T-helper 2 cell (primary cell): ENCODE measurements at places on chromosomes 3 and 15.

DNA sequence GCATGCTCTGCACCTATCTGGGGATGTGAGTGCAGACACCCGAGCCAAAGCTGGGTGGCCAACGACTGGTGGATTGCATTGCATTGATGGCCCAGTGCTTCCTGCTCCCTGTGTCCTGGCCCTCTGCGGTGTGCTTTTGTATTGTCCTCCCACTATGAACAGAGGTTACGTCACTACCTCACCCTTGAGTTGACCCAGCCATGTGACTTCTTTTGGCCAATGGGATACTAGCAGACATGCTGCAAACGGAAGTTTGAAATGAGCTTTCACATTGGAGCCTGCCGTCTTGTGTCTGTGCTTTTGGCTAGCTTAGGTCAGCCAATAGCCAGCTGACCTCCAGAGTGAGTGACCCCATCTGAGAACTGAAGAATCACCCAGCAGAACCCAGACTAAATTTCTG is 15.3 kb upstream of the TBC1D21 start:
- no peak for DNase-seq

GRCh38 chr3:191154827-191155226 is 44.2 kb upstream of the OSTN start:
- no peak for DNase-seq

DNA sequence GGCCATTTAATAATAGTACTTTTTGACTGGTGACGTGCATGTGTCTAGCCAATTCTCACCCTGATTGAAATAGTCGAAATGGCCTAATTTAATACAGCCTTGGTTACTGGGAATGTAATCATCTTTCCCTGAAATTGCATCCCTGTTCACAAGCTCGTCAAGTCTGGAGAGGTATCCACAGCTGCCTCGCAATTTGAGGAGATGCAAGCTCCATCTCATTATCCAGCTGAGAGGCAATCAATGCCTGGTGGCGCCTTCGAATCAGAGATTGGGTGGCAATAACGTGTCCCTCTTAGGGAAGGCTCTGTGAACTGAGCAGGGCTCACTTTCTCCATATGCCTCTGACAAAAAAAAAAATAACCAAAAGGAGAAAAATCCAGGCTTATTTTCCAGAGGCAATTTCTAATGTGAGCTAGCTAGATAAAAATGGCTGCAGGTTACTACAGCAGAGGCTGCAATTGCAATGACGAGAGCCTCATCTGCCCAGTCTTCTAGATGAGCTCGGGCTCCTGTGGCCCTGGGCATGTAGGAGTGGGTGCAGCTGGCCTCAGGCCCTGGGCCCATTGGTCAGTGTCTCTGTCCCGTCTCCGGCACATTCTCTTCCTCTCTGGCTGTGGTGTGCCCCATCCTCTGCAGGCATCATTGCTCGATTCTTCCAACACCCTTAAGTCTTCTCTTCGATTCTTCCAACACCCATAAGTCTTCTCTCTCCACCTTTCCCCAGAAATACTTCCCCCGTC is 487.5 kb downstream of the GABRG3 start:
- DNase-seq = no peak

GRCh38 chr3:7843441-7843840 is 658.2 kb upstream of the LMCD1 start:
- no peak for DNase-seq

GRCh38 chr3:171204942-171205341 is 178.4 kb upstream of the SLC2A2 start:
- no peak for DNase-seq

DNA sequence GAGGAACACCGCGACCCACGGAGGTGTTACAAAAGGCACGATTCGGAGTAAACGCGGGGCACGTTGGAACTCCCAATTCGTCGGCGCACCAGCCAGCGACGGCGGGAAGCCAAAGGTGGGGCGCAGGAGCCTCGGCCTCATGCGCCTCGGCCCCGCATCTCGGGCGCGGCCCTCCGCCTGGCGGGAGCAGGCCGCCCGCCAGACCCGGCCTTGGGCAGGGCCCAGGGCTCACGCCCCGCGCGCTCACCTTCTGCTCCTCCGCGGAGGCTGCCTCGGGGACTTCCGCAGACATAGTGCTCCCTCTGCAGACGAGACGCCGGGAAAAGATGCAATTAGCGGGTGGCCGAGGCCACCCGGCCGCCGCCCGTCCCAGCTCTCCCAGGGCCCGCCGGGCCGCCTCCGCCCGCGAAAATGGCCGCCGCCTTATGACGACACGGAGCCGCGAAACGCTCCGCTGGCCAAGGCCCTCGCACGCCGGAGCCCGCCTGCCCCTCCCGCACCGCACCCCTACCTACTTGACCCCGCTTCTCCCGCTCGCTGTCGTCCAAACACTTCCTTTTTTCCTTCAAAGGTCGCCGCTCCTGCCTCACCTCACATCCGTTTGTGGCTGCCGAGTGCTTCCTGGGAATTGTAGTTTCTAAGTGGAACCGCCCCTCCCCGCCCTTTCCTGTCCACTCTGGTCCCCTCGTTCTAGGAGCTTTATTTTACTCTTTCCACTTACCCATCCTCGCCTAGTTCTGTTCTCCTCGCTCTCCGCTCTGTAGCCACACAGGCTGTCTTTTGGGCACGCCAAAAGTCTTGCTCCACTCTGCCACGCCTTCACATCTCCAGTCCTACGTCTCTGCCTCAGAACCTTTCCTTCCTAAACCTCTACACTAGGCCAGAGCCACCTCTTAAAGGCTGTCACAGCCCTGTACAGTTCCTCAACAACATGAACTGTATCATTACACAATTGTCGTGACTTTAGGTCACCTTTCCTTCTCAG is at the start of gene ARPP19:
Gene ARPP19, minus strand, starts transcription at position 430 of the 985 bp plus-strand sequence. Its CDS starts 138 bp downstream, at position 292.
- peak; percentile 66 for DNase-seq

DNA sequence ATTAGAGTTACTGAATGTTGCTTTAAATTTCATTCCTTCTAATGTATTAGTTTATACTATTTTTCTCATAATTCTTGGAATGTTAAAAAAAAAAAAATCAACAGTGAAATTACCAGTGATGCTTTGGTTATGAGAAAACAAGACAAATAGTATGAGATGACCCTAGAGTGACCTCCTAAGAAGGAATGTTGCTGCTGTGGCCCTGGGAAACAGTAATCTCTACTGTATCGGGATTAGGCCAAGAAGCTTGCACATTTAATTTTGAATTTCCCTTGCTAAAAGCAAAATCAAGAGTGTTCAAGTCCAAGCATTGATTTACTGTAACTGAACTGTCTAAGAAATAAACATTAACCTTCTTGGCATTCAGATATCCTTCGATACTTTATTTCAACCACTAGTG is 18.1 kb downstream of the TOPBP1 start:
- DNase-seq = no peak

GRCh38 chr15:99006146-99006545 is 1.4 kb downstream of the PGPEP1L start:
- no peak for DNase-seq

GRCh38 chr15:85490856-85491255 is 110.5 kb downstream of the AKAP13 start:
- no peak for DNase-seq

GRCh38 chr3:138297059-138297607 is 32.5 kb downstream of the NME9 start:
- no peak for DNase-seq

DNA sequence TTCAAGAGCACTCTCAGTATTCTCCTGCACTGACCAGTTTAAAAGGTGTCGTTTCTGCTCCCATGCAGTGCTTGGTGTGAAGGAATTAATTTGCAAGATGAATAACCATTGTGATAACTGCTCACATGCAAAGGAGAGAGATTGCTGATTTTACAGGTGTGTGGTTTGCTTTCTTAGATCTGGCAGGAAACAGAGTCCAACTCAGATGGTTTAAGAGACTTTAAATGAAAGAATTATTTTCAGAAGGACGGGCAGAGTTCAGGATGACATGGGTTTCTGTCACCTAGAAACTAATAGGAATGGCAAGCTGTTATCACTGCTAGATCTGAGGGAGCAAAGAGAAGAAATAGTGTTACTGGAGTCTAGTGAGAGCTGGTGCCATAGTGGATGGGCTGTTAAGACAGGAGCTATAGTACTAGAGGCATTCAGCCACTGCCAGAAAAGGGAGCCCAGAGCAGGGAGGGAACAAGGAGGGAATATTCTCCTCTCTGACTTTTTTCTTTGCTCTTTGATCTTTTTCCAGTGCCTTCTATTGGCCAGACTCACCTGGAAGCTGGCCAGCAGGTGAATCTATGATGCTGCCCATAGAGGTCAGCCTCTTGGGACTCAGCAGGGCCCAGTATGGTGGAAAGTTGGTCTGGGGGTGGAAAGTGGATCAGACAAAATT is 14.9 kb downstream of the ATXN7 start:
- DNase-seq = no peak

GRCh38 chr3:196009456-196009855 is 72.4 kb downstream of the TFRC start:
- no peak for DNase-seq

DNA sequence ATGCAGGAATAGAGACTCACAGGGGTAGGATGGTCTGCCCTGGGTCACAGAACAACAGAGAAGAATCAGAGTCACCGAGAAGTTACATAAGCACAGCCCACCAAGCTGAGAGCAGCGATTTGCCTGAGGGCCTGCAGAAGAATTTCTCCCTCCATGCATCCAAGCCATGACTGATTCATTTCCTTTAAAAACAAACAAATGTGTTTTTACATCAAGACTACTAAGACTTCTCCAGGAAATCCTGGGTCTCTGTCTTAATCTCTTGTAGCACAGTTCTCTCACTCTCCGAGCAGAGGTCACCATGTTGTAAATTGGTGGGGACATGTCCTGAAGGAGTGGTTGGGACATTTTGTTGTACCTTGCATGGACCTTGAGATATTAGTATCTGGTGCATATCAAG is 159.8 kb downstream of the THSD4 start:
- DNase-seq = no peak

DNA sequence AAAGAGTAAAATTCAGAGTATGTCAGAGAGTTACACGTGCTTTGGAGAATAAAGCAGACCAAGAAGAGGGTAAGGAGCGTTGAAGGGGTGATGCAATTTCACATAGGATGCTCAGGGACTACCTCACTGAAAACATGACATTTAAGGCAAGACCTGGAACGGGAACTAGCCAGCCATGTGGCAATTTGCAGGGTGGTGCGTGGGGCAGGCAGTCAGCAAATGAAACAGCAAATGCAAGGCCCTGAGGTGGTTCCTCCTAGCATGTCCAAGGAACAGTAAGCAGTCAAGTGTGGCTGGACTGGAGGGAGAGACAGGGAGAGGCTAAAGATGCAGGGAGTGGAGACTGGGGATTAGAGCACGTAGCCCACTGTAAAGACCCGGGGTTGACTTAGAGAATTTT is 146.1 kb upstream of the LPP start:
- DNase-seq = no peak

GRCh38 chr3:17079933-17080332 is 195.2 kb downstream of the PLCL2 start:
- DNase-seq = no peak

DNA sequence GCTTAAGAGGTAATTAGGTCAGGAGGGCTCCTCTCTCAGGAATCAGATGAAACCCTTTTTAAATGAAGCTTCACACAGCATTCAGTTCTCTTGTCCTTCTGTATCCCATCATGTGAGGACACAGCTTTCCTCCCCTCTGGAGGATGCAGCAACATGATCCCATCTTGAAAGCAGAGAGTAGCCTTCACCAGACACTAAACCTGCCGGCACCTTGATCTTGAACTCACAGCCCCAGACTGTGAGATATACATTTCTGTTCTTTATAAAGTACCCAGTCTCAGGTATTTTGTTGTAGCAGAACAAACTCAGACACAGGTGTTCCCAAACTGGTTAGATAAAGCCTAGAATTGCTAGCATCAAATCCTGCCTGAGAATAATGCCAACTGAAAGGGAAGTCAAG is 83.7 kb upstream of the PRICKLE2 start:
- no peak for DNase-seq

GRCh38 chr3:18725668-18726407 is 300.7 kb upstream of the SATB1 start:
- DNase-seq = peak; percentile 66

GRCh38 chr15:71806452-71806931 is 3.9 kb upstream of the NR2E3 start:
- DNase-seq = no peak

GRCh38 chr3:33364531-33365128 is 75.6 kb downstream of the UBP1 start:
- DNase-seq = no peak

DNA sequence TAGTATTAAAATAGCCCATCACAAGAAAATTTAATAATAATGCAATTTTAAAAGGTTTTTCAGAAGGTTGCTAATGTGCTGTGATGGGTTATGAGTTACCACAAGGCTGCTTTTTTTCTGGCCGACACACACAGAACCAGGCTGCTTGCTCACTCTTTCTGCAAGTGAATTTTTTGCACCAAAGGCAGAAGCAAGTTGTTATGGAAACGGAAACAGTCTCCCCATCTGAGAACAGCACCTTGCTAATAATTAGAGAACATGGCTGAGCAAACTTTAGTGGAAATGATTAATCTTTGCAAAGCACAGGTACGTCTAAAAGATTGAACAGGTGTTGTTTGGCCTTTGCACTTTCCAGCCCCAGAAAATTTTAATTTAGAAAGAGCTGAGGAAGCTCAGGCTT is 51.0 kb downstream of the CACNA2D3 start:
- DNase-seq = no peak

DNA sequence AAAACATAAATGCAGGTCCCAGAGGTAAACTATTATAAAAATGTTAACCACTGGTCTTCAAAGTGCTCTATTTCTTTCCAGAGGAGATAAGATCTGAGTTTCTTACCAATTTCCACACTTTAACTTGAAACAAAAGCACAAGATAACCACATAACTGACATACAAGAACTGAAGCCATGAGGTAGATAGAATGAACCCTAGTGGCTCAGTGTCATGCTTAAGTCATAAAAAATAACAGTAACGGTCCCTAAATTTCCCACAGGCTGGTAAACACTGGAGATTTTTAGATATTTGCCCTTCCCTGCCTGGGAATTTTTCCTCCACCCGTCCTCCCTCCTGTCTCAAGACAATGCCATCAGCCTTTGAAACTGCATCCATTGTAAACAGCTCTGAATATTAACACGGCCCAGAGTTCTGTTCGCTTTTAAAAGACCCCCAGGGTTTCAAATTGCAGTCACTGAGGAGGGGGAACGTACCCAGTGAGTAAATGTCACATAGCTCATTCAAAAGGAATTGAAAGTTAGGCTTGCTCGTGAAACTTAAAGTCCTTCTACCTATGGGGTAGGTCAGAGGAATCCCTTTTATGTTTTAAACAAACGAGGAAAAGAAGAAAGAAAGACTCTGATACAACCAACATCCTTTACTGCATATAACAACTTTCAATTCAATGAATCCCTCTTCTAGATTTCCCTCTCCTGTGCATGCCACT is 5.7 kb downstream of the LRIG1 start:
- no peak for DNase-seq

DNA sequence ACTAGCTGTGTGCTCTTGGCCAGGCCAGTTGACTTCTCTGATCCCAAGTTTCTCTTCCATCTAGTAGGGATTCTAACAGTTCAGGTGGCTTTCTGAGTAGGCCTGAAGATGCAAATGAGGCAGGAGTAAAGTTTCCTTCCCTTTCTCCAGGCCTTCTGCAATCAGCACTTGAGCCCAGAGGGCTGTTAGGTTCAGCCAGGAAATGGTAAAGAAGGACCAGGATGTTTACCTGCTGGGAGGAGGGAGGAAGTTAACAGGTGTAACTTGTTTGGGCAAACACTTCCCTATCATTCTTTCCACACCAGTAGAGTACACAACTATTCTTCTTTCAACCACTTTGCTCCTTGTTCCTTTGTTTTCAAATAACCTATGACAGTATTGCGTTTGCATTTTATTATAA is 13.3 kb upstream of the TNFSF10 start:
- no peak for DNase-seq

- no peak for DNase-seq
Observed at GRCh38 chr3:102301155-102301880, 133.5 kb upstream of the ZPLD1 start.

- DNase-seq = no peak
Observed at GRCh38 chr3:29614954-29615353, 334.1 kb downstream of the RBMS3 start.
